ENCODE measurements at places on chromosomes 16 and 17.

- no peak for DNase-seq
Measured at GRCh38 chr16:777826-778225, 10.4 kb downstream of the RPUSD1 start.

- DNase-seq, result no peak
Measured at GRCh38 chr16:88681709-88682451, 4.4 kb downstream of the SNAI3 start.

GRCh38 chr16:27408012-27408601 lies 6.1 kb downstream of the IL21R start:
- DNase-seq, result no peak

GRCh38 chr17:44672479-44673093 lies 16.3 kb downstream of the MEIOC start:
- no peak for DNase-seq

DNA sequence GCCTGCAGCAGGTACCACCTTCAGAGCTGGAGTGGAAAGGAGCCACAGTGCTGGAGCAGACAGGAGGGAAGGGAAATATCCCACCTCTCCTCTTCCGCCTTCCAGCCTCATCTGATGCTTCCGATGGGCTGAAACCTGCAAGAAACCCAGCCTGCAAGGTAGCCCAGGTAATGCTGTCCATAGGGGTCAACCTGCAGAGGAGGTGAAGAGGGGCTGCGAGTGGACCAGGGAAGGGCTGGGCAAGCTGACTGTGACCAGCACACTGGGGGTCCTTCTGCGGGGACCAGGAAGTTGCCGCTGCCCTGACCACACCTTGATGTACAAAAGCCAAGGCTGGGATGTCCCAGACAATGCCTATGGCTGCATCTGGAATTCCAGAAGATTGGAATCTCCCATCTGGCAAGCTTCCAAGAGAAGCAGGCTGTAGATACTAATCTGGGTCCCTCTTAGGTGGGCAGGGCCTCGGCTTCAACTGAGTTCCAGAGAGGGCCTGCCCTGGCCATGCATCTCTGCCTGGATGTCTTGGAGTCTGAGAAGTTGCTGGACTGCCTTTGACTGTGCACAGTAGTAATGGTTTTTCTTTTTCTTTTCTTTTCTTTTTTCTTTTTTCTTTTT lies 5.8 kb downstream of the FOXL1 start:
- DNase-seq, result no peak

- no peak for DNase-seq
Measured at GRCh38 chr17:8392674-8393469, 4.8 kb downstream of the RNF222 start.

DNA sequence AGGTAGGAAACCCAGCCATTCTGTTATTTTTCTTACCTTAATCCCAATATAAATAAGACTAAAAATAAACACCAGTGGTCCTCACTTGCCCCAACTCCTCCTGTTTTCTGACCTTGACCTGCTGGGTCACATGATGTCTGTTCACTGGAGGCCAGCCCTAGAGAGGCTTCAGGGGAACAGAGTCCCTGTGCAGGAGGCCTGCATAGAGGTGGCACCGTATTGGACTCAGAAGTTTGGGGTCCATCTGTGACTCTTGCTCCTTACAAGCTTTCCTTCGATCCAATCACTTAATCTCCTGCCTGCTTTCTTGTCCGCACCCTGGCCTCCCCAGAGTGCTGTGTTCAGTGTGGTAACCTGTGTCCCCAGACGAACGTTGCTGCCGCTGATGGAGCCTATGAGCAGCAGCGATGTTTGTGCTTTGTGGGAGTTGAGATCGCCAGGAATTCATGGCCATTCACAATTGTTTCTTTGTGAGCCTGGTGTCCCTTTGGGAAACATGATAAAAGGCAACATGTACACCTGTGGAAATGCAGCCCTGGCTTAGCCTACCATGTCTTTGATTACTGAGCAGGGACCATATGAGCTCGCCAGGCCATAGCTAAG lies 4.7 kb downstream of the IGSF6 start:
- DNase-seq, result no peak

DNA sequence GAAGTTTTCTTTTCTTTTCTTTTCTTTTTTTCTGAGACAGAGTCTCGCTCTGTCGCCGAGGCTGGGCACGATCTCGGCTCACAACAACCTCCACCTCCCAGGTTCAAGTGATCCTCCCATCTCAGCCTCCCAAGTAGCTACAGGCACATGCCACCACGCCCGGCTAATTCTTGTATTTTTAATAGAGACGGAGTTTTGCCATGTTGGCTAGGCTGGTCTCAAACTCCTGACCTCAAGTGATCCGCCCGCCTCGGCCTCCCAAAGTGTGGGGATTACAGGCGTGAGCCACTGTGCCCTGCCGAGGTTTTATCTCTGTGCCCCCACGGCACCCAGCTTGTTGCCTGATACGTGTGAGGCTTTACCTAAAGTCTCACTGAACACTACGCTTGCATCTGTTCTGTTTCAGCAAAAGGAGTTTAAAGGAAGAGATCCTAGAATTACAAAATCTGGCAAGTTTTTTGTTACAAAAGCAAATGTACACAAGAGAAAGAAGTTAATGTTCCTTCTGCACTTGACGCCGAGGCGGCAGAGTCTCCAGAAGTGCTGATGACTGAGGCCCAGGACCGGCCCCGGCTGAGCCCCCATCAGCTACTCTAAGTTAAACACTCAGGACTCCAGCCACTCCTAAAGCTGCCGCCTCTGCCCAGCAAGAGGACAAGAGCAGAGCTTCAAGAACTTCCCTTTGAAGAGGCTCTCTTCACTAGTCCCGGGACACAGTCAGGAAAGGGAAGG lies 9.2 kb downstream of the ABCA3 start:
- DNase-seq, result no peak

- DNase-seq, result no peak
Measured at GRCh38 chr16:51181503-51181811, 30.4 kb upstream of the SALL1 start.

DNA sequence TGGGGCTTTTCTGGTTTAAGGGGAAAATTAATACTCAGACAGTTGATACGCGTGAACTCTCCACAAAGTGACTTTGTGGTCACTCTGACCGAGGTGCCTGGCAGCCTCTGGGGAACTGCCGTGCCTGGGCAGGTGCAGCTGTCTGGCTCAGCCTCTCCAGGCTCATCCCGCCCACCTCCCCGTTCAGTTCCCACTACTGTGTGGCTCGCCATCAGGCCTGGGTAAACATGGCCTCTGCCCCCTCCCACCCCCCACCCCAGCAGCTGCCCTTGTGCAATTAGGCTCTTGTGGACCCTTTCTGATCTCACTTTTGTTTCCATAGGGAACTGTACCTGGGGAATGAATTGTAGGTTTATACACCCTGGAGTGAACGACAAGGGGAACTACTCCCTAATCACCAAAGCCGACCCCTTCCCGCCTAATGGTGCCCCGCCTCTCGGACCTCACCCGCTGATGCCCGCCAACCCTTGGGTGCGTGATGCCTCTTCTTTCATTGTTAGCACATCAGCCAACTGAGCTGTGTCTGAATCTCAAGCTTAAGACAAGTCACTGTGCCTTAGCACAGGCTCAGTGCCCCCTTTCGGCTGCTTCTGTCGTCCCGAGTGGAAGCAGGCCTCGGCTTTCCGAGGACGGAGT lies 27.8 kb downstream of the ZC3H18 start:
- no peak for DNase-seq

DNA sequence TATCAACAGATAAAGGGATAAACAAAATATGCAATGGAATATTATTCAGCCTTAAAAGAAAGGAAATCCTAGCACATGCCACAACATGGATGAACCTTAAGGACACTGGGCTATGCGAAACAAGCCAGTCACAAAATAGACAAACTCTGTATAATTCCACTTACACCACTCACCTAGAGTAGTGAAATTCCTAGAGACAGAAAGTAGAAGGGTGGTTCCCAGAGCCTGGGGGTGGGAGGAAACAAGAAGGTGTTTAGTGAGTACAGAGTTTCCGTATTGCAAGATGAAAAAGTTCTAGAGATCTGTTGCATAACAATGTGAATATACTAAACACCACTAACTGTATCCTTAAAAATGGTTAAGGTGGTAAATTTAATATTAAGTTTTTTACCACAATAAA lies 10.0 kb downstream of the SPOP start:
- DNase-seq, result no peak

GRCh38 chr17:66445229-66445628 lies 142.8 kb downstream of the PRKCA start:
- no peak for DNase-seq

DNA sequence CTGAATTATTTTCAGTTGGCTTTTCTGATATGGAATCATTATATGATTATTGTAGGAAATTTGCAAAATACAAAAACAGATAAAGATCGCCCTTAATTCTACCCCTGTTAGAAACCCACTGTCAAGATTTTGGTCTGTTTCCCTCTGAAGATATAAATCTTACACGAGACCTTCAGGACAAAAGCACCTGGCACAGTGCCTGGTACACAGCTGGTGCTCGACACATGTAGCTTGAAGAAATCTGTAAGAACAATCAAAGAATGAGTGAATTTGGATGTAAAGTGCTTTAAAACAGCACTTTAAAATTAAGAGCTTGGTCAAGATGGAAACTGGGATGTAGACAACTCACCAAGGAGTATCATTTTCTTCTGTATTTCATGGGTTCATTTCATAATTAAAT lies 181.1 kb downstream of the C16orf78 start:
- DNase-seq, result no peak

GRCh38 chr17:82939621-82940135 lies 99.9 kb upstream of the ZNF750 start:
- no peak for DNase-seq

- DNase-seq, result no peak
Measured at GRCh38 chr16:3171181-3171854, 16.7 kb upstream of the OR1F1 start.

GRCh38 chr16:86819533-86819892 lies 241.2 kb downstream of the FOXL1 start:
- DNase-seq, result no peak

- DNase-seq, result no peak
Measured at GRCh38 chr17:57357830-57358430, 101.6 kb downstream of the MSI2 start.

DNA sequence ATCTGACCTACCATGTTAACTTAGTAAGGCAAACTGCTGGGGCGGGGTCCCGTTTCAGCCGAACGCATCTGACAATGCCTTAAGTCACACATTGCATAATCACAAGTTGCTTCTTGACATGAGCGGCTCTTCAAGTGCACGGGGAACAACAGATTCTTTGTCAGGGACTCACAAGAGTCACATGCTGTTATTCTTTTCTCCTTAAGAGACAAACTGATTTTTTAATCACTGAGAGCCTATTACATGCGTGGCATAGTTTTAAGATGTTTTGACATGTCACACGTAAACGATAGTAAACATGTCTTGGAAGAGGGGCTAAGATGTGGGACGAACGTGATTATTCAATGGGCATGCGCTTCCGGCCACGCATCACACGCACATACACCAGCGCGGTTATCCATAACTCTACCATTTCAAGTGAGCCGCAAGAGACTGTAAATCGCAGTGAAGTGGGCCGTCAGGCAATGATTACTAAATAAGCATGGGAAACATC lies 63.4 kb downstream of the ADCY9 start:
- DNase-seq, result no peak

GRCh38 chr17:79845601-79845949 lies 6.3 kb upstream of the CBX4 start:
- DNase-seq, result no peak

DNA sequence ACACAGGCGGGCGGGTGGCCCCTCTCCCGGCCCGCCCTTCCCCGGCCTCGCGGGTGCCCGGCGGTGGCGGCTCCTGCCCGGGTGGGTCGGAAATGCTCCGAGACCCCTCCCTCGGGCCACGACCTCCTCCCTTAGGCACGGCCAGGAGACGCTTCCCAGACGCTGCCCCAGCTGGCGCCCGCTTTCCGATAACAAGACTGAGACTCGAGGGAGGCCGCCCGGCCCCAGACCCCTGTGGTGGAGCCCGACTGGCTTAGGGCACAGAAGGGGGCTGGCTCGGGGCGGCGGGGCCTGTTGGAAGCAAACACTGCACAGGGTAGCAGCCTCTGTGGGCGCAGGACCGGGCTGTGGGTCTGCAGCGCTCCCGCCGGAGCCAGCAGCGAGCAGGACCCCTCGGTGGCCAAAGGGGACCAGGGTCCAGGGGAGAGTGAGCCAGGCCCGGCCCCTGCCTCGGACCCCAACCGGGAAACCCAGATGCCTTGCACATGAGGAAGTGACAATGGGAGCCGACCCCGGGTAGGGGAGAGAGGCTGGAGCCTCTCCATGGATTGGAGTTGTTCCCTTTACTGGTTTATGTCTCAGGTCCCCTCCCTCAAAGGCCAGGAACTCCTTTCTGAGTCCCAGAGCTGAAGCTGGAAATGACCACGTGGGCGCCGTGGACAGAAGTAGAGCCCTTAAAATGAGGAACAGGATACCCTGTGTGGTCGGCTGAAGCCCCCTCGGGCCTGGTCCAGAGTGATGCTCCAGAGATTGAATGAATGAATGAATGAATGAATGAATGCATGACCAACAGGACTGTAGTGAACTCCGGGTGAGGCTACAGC lies 19.8 kb upstream of the ADCY7 start:
- DNase-seq, result no peak

- no peak for DNase-seq
Measured at GRCh38 chr17:58535431-58535830, 21.0 kb upstream of the MTMR4 start.

- no peak for DNase-seq
Measured at GRCh38 chr17:34366010-34366409, 3.0 kb upstream of the CCL1 start.

- no peak for DNase-seq
Measured at GRCh38 chr17:69430488-69430887, 16.0 kb downstream of the MAP2K6 start.

- no peak for DNase-seq
Measured at GRCh38 chr17:8142887-8143580, 9.2 kb downstream of the PER1 start.

DNA sequence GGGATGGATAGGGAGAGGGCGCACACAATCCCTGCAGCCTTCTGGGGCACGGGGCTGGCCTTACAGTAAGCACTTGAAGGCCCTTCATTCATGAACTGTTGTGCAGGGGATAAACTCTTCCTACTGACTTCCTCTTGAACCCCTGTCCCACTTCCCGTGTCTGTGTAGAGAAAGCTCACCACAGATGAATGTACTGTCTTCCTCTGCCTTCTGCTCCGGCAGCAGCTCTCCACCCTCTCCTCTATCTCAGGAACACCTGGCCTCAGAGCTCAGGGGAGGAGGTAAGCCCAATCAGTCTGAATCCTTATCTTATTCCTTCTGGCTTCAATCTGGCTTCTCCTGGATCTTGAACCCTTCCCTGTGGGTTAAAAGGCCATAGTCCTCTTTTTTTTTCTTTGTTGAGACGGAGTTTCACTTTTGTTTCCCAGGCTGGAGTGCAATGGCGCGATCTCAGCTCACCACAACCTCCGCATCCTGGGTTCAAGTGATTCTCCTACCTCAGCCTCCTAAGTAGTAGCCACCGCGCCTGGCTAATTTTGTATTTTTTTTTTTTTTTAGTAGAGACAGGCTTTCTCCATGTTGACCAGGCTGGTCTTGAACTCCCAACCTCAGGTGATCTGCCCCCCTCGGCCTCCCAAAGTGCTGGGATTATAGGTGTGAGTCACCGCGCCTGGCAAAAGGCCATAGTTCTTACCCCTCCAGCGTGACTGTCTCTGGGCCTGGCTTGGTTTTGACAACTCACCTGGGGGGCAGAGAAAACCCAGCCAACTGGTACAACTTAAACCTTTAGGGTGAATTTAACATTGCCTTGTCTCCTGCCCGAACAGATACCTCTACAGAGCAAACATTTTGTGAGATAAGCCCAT lies 7.2 kb upstream of the SLC52A1 start:
- no peak for DNase-seq

GRCh38 chr17:79907217-79907715 lies 68.0 kb upstream of the CBX4 start:
- DNase-seq, result no peak

- DNase-seq, result no peak
Measured at GRCh38 chr17:79939755-79940458, 95.8 kb downstream of the TBC1D16 start.

All from left renal cortex interstitium (tissue), 4 donors.